ENCODE measurements at places on chromosomes 2 and 18.
A peak's percentile ranks its signal among the peaks of the same experiment; 100 is the strongest.

GRCh38 chr2:237922641-237923361 is 44.0 kb upstream of the UBE2F start:
- DNase-seq: no peak

DNA sequence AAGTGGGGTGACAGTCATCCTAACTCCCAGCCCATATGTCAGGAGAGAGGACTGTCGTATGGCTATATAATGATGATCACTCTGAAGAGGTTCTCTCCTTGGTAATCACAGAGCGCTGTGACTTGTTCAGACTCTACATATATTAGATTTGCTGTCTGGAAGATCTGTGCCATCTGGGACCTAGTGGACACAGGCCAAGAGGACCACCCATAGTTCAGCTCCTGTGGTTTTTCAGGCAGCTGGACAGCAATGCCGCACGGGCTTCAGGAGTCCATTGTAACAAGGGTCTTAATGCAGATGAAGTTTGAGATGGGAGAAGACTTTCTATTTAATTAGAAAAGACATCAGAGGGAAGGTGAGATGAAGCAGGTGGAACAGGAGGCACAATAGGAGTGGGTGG is 40.1 kb upstream of the EPHA4 start:
- DNase-seq: no peak

GRCh38 chr2:69914950-69915945 is at the start of gene MXD1:
Gene MXD1, plus strand, starts transcription at chr2:69915109. Its CDS starts 222 bp downstream, at chr2:69915331.
- DNase-seq: peak; percentile 47

DNA sequence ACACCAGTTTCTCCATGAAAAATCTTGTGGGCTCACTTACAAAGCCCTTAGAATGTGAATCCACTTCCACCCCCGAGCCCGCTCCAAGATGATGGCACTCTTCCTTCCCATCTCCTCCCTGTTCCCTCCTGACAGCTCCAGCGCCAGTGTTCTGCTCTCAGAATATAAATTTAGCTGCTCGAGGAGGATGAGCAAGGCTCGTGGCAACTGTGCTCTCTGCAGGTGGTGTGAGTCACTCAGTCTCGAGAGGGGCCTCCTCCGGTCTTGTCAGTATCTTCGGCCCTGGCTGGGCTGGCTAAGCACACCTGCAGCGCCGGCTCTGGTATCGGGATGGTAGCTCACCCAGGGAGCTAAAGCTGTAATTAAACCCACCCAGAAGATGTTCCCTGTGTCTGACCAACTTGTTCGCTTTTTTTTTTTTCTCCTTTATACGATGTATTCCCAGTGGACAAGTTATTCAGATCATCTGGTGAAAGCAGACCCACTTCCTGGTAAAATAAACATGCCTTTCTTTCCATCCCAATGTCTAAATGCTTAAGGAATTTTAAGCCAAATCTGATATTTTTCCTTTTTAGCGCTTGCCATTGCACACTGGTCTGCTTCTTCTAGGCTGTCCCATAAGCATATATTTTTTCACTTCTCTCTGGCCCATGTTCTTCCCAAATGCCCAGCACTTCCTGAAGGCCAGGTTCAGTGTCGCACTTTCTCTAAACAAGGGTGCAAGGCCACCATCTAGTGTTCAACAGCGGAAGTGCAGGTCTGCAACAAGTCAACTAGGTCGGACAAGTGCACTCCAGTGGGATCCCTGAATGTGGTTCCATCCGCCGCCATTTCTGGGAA is 31.4 kb upstream of the YPEL5 start:
- peak; percentile 80 for DNase-seq

GRCh38 chr2:27086724-27087593 is at the start of gene KHK:
Gene KHK, plus strand, starts transcription at chr2:27086772. Its CDS starts 488 bp downstream, at chr2:27087260.
- no peak for DNase-seq

DNA sequence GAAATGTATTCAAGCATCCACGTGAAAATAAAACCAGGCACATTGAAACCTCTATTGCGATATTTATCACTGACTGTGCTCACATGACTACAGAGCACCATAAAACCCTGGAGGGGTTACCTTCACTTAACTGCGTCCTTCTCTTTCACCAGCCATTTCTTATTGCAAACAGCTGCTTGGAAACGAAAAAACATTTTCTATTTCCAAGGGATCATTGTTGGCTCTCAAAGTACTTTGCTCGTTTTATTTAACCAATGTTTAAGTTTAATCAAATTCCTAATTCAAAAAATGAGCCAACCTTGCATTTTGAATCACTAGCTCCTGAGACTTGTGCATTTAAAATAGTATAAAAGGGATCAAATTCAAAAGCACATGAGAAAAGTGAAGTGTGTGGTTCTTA is 134.4 kb downstream of the OSR1 start:
- no peak for DNase-seq

DNA sequence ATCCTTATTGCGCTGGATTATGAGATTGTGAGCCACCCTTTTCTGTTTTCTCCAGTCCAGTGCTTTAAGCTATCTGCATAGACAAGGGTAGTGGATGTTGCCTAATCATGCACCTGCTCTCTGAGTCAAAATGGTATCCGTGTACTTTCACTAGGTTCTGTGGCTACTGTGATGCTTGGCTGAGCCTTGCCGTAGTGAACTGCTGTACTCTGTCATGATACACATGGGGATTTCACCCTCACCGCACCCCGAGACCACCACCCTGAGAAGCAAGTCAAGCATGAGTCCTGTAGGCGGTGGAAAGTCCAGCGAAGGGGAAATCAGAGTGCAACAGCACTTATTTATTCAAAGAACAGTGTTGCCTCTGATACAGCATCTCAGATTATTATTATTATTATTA is 55.0 kb downstream of the ARHGAP25 start:
- DNase-seq: no peak

DNA sequence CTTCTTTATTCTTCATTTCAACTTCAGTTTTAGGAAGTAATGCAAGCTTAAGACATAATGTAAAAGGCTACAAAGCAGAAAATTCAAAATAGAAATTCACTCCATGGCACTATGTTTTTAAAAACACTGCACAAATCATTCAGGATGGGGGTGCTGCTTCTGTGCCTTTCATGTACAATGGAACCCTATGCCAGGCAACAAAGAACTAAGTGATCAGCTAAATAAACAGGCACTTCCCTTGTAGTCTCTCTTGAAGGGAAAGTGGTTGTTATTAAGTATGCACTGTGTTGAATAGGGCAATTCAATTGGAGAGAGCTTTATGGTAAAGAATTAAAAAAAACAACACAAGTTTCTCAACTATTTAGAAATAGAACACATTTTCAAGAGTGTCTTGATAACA is 10.9 kb upstream of the ERBB4 start:
- no peak for DNase-seq

- no peak for DNase-seq
These were observed 173.4 kb downstream of the GLI2 start for GRCh38 chr2:120909102-120909501.

- DNase-seq: peak; percentile 85
These were observed 32.0 kb downstream of the YPEL5 start for GRCh38 chr2:30178618-30179434.

DNA sequence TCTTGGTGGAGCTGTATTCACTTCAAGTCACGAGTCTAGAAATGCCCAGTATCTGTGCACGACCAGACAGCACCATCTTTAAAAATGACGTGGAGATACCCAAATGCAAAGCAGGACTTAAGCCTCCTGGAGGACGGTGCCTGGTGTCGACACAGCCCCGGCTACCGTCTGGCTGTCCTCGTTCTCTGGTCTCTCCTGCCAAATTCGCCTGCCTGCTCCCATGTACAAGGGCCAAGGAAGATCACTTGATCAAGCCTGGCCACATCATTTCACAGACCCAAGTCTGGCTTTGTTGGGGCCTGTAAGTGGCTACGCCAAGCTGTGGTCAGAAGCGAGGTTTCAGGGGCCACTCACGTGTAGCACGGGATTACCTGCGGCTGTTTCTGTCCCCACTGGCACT is 9.4 kb downstream of the ODC1 start:
- no peak for DNase-seq

GRCh38 chr2:59181347-59181746 is 940.2 kb upstream of the FANCL start:
- no peak for DNase-seq

- DNase-seq: no peak
These were observed 39.6 kb downstream of the RTTN start for GRCh38 chr18:70165936-70166335.

Data from hematopoietic multipotent progenitor cell treated with erythropoietin and hydrocortisone succinate and interleukin-3 and kit ligand, for 17 days (in vitro differentiated cells).